Activated T-helper 17 cell treated with anti-CD3 and anti-CD28 coated beads, Interleukin-2, amount 50 U/mL, for 72 hours (primary cell): ENCODE measurements at places on chromosomes 11 and 22.

DNA sequence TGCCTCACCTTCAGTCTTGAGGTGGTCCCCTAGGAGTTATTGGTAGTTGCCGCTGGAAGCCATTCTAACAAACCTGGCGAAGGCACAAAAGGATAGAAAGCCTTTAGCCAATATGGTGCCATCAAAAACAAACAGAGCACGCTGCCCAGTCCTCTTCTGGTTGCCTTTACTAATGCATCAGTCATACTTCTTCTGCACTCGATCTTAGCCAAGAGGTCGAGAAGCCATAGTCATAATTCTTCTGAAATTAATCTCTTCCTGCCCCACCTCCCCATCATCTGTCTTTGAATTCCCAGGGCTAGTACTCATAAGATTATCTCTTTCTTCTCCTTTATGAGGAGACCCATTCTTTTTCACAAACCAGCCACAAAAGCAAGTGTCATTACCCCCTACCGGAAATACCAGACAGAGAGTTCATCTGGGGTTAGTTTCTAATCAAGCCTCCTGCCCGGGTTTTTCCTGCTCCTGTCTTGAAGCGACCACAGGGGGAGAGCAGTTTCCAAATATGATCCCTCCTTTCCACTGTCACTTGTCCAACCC is 21.4 kb upstream of the EHF start:
- ATAC-seq, result peak; percentile 81

- ATAC-seq, result no peak
Observed at GRCh38 chr11:98621767-98622166, 399.0 kb upstream of the CNTN5 start.

DNA sequence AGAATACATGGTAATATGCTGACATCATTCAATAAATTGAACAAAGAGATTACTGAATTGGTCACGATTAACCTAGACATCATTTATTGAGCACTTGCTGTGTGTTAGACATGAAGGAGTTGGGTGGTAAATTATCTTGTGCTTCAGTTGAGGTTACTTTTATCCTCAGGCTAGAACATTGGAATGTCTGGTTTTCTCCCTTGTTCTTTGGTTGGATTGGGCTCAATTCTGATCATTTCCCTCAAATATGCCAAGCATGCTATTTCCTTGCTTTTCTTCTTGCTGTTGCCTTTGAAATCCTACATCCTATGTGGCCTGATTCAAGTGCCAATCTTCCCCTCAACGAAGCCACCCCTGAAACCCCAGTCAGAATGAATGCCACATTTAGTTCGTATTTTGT is 65.8 kb downstream of the DEUP1 start:
- no peak for ATAC-seq

- ATAC-seq, result no peak
Observed at GRCh38 chr11:119148720-119149017, 183 bp upstream of the ABCG4 start.

DNA sequence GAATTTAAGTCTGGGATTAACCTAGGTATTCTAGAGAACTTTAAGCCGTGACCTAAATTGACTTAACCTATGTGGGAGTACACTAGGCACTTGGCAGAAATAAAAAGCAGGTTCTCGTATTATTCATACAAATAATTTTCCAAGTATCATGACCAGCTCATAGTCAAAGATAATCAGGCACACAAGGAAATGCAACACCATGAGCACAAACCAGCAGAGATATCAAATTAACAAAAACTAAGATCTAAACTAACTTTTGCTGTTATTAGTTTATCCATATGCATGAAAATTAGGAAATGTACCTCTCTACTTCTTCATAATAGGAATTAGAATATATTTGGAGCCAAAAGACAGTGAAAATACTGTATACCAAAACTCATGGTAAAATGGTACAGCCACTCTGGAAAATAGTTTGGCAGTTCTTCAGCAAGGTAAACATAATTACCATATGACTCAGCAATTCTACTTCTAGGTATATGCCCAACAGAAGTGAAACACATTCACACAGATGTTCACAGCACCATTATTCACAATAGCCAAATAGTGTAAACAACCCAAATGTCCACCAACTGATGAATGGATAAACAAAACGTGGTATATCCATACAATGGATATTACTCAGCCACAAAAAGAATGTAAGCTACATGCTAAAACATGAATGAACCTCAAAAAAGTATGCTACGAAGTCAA is 154.1 kb downstream of the ENTHD1 start:
- no peak for ATAC-seq

- ATAC-seq, result no peak
Observed at GRCh38 chr11:76159983-76160661, 46.2 kb downstream of the WNT11 start.

DNA sequence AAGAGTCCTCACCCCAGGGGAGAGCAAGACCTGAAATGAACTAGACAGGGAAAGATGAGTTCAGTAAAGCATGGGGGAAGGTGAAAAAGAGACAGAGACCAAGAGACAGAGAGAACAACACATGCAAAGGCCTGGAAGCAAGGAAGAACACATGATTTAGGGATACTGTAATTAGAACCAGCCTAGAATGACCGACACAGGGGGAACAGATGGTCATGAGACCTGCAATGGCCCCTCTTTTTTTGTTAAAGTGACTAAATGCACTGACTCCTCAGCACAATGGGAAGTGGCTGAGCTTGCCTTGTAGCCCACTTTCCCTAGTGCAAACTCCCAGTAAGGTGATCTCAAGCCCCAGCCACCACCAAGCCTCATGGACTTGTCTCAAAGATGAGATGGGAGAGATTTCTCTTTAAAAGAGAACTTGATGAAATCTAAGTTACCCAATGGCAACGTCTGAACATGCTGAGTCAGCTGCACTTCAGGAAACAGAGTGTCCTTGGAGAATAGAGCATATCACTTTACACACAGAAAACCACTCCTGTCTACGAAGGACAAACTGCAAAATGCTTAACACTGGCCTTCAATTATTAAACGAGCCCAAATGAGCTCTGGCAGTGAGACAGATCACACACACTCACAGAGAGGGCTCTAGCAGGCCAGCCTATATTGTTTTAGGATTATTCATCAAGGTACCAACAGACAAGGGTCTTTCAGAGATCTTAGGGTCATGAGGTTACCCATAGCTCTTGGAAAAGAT is 91.0 kb downstream of the SERGEF start:
- no peak for ATAC-seq

DNA sequence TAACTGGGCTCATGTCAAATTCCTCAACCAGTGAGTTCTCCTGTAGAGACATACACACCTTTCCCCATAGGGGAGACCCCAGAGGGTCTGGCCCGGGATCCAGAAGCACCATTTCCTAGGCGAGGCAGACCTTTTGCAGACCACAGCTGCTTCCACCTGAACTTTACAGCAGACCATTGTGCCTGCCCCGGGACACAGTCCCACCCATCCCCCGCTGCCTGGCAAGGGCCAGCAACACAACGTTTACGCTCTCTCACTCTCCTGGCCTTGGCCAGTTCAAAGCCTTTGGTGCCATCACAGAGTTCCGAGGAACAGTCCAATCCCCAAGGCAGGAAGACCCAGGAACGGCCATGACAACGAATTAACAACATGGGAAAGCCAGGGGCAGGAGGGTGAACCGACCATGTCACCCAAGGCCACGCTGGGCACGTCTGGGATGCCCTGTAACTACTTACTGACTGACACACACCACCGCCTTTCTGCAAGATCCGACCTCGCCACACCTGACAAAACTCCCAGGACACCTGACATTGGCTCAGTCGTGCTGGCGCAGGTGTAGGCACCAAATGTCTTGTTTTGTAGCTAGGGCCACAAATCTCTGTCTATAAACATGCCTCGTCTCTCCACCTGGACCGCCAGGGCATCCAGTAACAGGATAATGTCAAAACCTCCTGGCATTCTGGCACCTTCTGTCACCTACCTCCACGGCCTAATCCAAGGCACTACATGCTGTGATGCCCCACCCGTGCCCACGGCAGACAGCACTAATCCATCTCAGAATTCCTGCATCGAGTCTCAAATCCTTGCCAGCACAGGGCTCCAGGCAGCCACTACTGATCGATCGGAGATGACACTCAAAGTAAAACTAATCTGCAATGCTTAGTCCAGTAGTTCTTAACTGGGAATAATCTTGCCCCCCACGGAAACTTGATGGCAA is 51.3 kb downstream of the MYH9 start:
- no peak for ATAC-seq

- ATAC-seq, result no peak
Observed at GRCh38 chr22:29065468-29066190, 4.0 kb upstream of the C22orf31 start.

- no peak for ATAC-seq
Observed at GRCh38 chr11:79025622-79026021, 415.2 kb downstream of the TENM4 start.

- ATAC-seq, result no peak
Observed at GRCh38 chr11:2193099-2193887, 21.7 kb upstream of the TH start.

DNA sequence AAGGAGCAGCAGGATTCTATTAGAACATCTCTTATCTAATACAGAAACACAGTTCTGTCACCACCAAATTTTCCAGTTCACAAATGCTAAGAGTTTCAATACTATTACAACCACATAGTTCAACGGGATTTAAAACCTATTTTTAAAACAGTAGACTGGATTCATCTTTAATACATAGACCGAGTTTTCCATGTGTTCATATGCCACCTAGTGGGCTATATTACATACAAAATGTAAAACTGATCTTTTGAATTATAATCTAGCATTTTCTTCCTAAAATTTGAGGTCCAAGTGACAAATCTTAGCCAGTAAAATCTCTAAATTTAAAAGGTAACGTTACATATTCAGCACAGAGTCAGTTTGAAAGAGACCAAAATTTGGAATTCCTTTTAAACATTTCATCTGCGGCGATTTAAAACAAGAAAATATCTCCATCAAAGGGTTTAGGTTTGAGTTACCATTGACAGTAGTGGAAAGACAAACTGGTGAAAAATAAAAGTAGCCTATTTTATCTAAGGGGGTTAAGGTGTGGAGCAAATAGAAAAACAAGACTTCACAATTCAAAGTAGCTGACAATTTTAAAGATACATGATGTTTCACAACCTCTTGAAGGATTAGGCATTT is 269.3 kb upstream of the MPPED2 start:
- no peak for ATAC-seq

DNA sequence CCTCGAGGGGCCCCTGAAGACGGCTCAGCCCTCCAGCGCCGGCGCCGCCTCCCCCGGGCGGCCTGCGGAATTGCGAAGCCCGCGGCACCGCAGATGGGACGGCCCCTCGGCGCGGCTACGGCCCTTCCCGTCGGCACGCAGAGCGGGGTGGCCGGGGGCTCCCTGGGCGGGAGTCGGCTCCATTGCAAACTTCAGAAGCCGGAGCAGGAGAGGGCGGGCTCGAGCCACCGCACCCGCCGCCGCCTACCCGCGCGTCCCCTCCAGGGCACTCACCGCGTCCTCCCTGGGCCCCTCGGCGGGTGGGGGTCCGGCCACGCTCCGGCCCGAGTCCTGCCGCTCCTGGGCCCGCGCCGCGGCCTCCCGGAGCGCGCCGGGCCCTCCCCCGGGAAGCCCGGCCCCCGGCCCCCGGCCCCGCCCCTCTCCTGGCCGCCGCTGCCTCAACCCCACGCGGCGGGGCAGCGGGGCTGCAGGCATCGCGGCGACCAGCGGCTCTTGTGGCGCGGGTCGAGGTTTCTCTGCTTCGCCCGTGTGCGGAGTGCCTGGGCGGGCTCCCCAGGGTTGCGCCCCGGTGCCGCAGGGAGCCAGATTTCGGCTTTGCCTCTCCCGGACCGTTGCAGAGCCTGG is at the start of gene PACSIN3:
TSS of gene PACSIN3 (minus strand) at position 359 of the 624 bp plus-strand sequence. CDS start 3,707 bp downstream, outside the sequence.
- peak; percentile 87 for ATAC-seq

GRCh38 chr11:117906126-117906525 is 23.1 kb downstream of the TMPRSS13 start:
- ATAC-seq, result no peak

DNA sequence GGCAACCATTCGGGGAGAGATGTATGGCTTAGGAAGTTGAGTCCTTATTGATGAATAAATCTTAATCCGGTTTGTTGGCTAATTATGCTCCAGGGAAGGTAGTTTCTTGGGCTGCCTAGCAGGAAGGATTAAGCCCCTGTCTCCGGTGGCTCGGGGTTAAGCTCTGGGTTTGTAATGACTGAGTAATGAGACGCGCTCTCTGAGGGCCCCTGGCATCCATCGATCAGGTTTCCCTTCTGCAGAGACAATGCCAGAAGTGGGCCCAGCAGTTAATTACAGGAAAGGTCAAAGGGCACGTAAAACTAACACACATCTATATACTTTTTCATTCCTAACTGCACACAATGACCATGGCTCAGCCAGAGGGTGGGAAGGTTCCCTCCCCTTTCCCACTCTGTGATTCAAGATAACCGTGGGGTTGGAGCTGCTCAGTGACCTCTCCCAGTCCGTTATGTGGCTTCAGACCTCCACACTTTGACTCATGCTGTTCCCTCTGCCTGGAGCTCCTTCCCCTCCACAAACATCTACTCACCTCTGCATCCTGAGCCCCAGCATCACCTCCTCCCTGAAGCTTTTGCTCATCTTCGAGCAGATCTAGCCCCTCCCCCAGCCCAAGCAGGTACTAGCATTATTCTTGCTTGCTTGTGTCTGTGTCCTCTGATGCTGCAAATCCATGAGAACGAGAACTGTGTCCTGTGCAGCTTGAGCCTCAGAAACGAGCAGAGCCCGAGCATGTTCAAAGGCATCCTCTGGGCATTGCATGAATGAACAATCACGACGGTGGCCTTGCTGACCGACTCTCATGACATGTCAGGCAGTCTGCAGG is 16.6 kb downstream of the SCUBE1 start:
- ATAC-seq, result no peak

- no peak for ATAC-seq
Observed at GRCh38 chr11:58626934-58627483, 4.5 kb downstream of the CNTF start.

DNA sequence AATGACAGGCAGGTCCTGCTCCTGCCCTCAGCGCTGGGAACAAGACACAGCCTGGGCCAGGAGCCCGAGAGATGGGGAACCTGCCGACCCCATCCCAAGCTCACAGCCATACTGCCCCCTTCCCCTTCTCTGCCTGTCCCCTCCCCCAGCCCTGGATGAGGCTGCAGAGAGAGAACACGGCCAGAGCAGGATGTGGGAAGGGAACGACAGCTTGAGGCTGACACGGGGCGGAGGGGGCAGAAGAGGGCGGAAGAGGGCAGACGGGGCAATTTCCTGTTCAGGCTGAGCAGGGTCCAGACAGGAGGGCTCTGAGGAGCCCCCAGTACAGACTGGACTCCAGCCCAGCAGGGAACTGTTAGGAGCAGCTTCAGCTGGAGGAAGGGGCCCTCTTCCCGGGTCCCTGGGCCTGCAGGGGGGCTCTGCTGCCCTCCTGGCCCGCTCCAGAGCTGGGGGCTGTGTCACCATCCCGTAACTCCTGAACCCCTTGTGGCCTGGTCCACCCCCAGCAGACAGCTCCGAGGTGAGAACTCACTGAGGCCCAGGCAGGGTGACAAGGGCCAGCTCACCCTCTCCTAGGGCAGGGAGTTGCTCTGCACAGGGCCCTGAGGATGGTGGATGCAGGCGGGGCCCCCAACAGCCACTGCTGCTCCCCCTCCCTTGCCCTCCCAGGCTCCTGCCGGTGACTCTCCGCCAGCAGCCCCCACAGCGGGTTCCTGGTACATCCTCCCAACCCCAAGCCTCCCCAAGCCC is 5.7 kb downstream of the CTSD start:
- peak; percentile 84 for ATAC-seq

DNA sequence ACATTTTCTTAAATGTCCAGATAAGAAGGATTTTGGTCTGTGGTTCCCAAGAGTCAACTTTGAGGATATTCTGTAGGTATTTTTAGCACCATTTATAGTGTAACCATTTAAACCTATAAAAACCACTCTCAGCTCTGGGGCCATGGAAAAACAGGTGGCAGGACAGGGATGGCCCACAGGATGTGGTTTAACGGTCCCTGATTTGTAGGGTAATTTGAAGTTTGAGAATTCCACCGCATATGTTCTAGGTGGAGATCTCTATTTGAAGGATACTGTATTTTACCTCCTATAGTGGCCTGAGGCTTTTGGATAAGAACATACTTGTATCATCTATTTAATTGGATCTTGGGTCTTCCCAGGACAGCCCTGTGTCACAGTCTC is 62.4 kb upstream of the IGLL5 start:
- ATAC-seq, result no peak
